ENCODE measurements at places on chromosomes 16 and 17. TPM values are rescaled to one million over a fixed set of nuclear protein-coding genes. Genes with fewer than 3 reads are reported as not detected.

Gene FBXL16
- 6.8 TPM for total RNA-seq

Gene NPIPA7
- total RNA-seq = 6.7 TPM

Gene C16orf90
- not detected for total RNA-seq

DNA sequence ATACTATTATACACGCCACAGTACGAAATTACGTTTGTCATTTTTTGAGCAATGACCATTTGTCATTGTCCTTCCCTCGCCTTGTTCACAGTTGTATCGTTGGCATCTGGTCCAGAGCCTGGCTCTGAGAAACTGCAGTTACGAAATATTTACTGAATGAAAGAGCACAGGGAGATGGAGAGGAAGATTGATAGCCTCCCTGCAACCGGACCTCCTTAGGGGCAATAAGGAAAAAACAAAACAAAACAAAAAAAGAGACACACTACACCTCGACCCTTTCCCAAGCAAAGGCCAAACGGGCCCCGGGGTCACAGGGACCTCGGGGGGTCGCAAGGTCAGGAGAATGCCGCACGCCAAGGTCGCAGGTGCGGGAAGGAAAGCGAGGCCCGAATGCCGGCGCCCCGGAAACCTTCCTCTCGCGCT lies 857 bp downstream of the GOT2 start:
- peaks cover 22% of the 10 kb centered on the region for H3K36me3 ChIP-seq
- no peaks in the 10 kb centered on the region for H3K27me3 ChIP-seq
- peak overlapping the region; percentile 92 for H3K27ac ChIP-seq
- no peak for DNase-seq

DNA sequence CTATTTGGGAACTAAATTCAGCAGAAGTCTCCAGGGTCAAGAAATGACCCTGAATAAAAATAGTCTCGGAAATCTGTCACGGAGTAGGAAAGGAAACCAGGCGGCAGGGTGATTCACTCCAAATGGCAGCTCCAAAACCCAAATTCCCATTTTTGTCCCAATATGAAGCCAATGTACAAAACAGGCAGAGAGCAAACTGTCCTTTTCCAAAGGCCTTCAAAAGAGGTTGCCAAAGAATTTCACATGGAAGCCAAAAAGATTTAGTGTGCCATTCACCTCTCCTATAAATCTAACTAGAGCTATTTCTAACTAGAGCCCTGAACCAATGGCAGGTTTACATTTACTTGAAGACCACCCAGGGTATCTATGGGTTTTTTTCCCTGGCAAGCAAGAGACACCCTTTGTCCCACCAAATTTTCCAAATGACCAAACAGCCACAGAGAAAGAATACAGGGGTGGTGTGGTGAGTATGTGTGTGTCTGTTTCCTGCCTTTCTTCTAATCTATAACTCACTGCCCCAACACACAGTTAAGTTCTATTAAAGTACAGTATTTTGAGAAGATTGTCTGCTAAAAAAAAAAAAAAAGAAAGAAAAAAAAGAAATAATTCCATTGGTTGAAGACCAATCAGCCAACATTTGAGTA lies 6.8 kb downstream of the MYO1D start:
- H3K4me1 ChIP-seq = no peaks in the 10 kb centered on the region
- H3K27me3 ChIP-seq = peaks cover 2% of the 10 kb centered on the region
- DNase-seq = no peak
- no peak overlapping the region for H3K27ac ChIP-seq

DNA sequence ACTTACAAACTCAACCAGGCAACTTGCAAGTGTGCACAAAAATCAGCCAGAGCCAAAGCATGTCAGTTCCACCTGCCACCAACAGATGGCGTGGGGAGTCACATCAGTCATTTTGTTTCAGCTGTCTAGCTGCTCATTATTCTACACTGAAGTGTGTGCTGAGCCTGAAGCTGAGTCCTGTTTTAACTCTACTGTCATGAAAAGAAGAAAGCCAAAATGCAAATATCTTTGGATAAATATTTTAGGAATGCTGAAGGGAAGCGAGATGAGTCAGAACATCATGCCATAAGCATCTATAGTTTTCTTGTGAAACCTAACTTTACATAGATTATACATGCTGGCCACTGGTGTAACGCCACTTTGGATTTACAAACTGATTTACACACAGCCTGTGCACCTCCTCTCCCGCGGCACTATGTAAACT lies 172.6 kb downstream of the CDK5R1 start:
- no peaks in the 10 kb centered on the region for H3K27me3 ChIP-seq
- peaks cover 3% of the 10 kb centered on the region for H3K36me3 ChIP-seq
- H3K27ac ChIP-seq = no peak overlapping the region
- no peak overlapping the region for H3K4me3 ChIP-seq
- no peaks in the 10 kb centered on the region for H3K4me1 ChIP-seq

DNA sequence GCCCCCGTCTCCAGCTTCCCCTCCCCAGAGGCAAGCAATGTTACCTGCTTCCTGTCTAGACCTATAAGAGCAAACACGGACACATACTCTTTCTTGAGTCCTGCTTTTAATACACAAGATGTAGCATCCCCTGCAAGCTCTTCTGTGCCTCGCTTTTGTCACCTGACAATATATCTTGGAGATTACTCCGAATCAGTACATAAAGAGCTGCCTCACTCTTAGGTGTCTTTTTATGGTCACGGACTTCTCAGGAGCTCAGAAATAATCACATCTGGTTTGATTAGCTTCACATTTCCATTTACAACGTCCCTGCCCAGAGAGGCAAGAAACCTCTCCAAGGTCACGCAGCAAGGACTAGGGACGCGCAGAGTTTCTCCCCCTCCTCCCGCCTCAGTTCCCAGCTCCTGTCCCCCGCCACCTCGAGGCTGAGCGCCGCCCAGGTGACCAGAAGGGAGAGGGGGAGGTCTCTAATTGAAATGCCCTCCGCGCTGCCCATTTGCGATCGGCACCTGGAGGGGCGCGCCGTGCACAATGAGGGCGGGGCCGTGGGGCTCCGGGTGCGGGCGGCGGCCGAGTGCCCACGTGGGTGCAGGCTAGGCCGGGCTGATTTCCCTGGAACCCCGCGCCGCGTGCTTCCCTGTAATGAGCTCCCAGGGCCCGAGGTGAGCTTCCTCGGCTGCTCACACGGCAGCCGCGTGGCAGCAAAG lies 13.8 kb upstream of the SEZ6 start:
- H3K4me1 ChIP-seq = peaks cover 2% of the 10 kb centered on the region
- H3K27ac ChIP-seq = no peak overlapping the region
- H3K4me3 ChIP-seq = no peak overlapping the region
- peaks cover 34% of the 10 kb centered on the region for H3K27me3 ChIP-seq
- no peaks in the 10 kb centered on the region for H3K36me3 ChIP-seq

GRCh38 chr16:52383640-52384292 lies 163.2 kb downstream of the TOX3 start:
- no peaks in the 10 kb centered on the region for H3K36me3 ChIP-seq
- H3K27ac ChIP-seq = no peak overlapping the region
- DNase-seq = no peak
- H3K4me3 ChIP-seq = no peak overlapping the region
- H3K27me3 ChIP-seq = no peaks in the 10 kb centered on the region

DNA sequence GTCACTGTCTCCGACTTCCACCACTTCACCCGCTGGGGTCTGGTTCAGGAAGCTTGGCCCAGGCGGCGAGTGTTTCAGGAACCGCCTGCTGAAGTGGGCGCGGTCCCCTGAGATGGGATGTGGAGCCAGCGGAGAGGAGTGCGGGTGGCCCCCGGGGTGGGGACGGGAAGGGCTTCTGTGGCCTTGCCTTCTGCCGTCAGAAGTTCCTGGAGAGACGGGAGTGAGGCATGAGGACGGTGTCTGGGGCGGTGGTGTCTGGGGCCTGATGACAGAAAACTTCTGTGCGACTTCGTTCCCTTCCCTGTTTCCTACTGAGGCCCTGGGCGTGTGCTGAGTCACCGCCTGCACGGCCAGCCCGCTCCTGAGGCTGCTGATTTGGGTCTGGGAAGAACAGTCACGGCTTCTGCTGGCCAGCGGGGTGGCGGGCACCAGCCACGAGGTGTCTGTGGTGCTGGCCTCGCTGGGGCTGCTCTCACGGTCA lies 12.3 kb upstream of the NLRC3 start:
- no peaks in the 10 kb centered on the region for H3K27me3 ChIP-seq
- no peak overlapping the region for H3K27ac ChIP-seq
- peaks cover 6% of the 10 kb centered on the region for H3K4me1 ChIP-seq
- no peak for DNase-seq
- no peak overlapping the region for H3K4me3 ChIP-seq

All from activated CD4-positive, alpha-beta T cell treated with anti-CD3 and anti-CD28 coated beads for 36 hours (primary cell).